NCI-H2081 (cell line): ENCODE measurements at places on chromosomes 6 and 20.

DNA sequence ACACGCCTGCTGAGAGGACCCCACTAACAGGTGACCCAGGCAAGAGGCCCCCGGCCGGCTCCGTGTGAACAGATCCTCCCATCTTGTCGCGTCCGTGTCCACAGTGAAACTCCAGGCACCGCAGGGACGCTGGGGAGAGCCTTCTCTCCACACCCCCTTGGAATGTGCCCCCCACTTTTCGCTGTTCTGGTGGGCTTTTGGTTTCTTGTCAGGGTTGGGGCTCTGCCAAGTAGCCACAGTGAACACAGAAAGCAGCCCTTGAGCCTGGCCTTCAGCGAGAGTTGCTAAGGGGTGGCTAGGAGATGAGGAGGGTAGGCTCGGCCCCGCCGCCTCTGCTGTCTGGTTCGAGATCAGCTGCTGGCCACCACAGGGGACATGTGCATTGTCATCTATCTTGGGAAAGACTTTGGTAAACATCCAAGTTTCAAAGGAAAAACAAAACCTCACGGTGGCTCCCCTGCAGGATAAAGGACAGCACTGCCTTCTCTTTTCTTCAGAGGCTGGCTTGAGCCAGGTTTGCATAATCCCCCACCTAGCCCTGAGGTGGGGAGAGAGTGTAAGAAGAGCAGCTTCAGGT, 22.7 kb downstream of the SYNDIG1 start:
- no peak for DNase-seq

DNA sequence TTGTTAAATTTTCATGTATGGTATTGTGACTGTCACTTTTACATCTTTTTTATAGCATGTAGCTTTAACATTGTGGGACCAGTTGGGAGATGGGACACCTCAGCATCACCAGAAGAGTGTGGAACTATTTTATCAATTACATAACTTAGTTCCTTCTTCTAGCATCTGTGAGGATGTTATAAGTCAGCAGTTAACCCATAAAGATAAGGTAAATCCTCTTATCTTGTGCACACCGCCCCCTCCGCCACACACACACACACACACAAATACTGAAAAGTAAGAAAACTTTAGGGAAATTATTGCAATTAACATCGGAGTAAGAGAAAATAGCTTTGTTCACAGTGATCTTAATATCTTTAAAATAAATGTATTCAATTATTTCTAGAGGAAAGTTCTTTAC, 60.9 kb downstream of the PGM3 start:
- DNase-seq: no peak

DNA sequence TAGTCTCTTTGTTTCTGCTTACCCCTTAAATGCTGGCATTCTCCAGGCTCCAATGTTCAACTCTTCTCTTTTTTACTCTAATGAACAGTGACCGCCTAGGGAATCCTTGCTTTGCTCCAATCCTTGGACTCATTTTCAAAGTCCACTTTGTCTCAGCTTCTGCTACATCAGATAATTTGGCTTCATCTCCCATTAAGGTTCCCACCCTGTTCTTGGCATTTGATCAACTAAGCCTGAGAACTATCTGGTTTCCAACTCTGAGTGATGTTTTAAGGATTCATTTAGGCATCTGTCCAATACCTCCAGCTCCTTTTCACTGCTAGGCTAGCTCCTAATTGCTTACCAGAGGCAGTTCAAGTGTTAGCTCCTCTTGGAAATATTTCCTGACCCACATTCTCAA, 64.9 kb downstream of the ME1 start:
- DNase-seq: no peak

GRCh38 chr20:45268531-45268930, 14.2 kb upstream of the SLPI start:
- no peak for DNase-seq

DNA sequence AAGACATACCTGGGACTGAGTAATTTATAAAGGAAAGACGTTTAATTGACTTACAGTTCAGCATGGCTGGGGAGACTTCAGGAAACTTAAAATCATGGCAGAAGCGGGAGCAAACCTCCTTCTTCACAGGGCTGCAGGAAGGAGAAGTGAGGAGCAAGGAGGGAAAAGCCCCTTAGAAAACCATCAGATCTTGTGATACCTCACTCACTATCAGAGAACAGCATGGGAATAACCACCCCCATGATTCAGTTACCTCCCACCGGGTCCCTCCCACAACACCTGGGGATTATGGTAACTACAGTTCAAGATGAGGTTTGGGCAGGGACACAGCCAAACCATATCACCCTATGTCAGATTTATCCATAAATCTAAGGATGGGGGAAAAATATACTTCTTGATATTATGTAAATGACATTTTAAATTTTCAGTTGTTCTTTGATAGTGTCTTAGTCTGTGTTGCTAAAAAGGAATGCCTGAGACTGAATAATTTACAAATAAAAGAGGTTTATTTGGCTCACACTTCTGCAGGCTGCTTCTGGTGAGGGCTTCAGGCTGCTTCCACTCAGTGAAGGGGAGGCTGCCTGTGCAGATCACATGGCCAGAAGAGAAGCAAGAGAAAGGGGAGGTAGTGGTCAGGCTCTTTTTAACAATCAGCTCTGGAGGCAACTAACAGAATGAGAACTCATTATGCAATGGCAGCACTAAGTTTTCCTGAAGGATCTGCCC, 1.2 kb upstream of the MCM9 start:
- DNase-seq: no peak

- no peak for DNase-seq
Measured at GRCh38 chr6:79463621-79464050, 73.6 kb downstream of the LCA5 start.

DNA sequence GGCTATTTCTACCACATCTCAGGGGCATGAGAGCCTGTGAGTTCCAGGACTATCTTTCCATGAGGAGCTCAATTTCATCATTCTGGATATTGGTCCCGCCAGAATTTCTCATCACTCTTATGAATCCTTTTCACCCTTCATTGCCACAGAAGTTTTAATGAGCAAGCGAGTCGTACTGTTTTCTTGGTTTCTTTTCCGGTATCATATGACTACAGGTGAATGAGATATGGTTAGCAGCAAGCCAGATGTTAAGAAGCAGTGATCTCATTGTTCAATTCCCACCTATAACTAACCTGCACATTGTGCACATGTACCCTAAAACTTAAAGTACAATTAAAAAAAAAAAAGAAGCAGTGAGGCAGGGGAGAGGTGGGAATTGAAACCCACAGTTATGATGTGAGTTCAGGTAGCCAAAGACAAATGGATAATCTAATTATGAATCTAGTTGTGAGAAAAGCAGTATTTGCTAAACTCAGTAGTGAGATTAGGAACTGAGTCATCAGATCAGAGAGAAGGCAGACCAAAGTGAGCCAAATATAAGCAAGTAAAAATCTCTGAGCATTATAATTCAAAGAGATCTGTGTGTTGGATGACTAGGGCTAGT, 78.0 kb upstream of the ELOVL5 start:
- DNase-seq: no peak

- no peak for DNase-seq
Measured at GRCh38 chr6:138666636-138667035, 106.9 kb upstream of the CCDC28A start.

GRCh38 chr6:4324746-4325145, 189.4 kb upstream of the ECI2 start:
- no peak for DNase-seq

DNA sequence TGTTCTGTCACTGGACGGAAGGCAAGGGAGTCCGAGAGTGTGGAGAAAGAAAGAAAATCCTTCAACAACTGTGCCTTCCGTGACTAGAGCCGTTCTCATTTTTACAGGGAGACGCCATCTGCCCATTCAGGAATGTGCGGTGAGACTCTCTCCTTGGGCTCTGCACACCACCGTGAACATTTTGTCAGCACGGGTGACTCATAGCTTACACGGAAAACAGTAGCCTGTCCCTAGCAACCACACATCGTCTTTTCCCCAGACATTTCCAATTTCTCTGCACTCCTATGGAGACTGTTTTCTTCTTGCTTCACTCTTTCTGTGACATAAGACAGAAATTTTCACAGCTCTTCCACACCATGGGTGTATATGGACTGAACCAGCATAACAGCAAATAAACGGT, 55.1 kb downstream of the TBXT start:
- no peak for DNase-seq

GRCh38 chr20:10541668-10542411, 106.7 kb downstream of the SLX4IP start:
- DNase-seq: peak; percentile 78

DNA sequence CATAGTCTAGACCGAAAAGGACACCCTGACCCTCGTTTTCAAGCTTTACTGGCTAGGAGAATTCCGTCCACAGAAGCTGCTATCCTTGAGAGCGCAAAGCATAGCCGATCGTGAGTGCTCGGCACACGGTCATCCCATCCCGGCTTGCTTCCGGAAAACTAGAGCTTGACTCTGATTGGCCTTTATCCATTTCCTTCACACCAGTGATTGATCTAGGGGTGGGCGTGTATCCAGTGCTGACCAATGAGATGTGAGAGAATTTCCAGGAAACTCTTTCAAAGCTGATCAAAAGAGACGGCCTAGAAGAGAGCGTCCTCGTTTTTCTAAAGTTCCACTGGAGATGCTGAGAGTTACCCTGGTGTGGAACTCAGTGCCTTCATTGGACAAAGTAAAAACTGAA, 41.0 kb upstream of the NFATC2 start:
- DNase-seq: peak; percentile 89

- peak; percentile 6 for DNase-seq
Measured at GRCh38 chr6:39850736-39851297, 58.6 kb downstream of the DAAM2 start.

GRCh38 chr6:52407467-52407866, 12.7 kb upstream of the EFHC1 start:
- DNase-seq: peak; percentile 52

DNA sequence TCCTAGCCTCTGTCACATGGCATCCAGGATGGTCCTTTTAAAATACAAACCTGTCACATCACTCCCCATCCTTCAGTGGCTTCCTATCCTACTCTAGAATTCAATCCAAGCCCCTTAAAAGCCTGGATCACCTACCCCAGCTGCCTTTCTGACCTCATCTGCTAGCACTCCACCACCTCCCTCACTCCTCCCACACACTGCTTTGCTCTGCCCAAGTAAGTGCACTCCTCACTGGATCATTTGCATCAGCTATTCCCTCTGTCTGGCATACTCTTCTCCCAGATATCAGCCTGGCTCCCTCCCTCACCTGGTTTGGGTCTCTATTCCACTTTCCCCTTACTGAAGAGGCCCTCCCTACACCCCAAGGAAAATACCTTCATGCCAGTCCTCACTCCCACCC, 10.5 kb downstream of the C6orf136 start:
- no peak for DNase-seq

- DNase-seq: peak; percentile 32
Measured at GRCh38 chr6:139369568-139370282, 4.7 kb downstream of the CITED2 start.

DNA sequence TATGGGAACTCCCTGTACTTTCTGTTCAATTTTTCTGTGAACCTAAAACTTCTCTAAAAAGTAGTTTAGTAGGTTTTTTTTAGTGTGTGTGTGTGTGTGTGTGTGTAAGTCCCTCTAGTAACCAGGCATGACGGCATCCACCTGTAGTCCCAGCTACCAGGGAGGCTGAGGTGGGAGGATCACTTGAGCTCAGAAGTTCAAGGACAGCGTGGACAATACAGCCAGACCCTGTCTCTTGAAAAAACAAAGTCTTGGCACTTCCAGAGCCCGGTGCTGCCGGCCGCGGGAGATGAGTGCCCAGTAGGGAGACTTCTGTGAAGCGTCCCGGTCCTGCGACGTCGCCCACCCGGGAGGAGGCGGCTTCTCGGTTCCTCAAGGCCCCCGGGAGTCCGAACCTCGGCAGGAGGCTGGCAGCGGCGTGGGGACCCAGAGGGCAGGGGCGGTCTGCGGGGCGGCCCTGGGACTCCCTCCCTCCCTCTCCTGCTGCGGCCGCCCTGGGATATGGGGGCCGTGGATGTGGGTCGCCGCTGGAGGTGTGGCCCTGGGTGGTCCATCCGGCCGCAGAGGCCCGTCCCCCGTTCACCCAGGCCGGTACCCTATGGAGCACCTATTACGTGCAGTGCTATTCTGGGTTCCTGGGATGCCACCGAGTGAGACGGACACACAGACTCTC, 78.0 kb upstream of the SIRPG start:
- no peak for DNase-seq

GRCh38 chr6:11066505-11067347, 22.6 kb upstream of the ELOVL2 start:
- no peak for DNase-seq

DNA sequence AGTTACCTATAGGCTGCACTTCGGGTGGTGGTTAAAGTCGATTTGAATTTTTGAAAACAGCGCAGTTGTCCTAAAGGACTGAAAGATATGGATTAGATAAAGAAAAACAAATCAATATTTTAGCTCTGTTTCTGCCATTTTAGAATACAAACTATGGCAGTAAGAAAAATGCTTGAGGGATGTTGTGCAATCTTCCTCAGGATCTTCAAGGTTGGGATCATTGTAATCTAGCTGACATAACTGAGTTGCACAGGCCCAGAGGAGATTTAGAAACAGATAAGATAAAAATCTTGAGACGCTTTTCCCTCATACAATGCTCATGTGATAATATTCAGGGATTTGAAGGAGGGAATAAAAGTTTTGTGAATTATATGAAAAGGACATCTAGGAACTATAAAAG, 926 bp downstream of the PEX3 start:
- no peak for DNase-seq

GRCh38 chr6:154268486-154268885, 88.1 kb downstream of the IPCEF1 start:
- DNase-seq: no peak

DNA sequence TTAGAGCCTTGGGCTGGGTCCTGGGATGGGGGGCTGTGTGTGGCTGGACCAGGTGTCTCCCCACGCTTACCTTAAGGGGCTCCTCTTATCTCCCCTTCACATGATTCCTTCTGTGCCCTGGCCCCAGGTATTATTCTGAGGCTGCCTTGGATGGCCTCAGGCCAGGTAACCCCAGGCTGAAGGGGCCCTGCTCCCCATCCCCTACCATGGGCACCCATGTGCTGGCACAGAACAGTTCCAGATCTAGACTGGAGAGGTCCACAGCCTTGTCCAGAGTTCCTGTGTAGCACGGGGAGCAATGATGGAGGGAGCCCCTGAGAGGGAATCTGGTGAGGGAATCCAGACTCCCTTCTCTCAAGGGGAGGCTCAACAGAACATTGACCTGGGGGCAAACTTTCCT, 32.1 kb downstream of the MOCS1 start:
- no peak for DNase-seq

DNA sequence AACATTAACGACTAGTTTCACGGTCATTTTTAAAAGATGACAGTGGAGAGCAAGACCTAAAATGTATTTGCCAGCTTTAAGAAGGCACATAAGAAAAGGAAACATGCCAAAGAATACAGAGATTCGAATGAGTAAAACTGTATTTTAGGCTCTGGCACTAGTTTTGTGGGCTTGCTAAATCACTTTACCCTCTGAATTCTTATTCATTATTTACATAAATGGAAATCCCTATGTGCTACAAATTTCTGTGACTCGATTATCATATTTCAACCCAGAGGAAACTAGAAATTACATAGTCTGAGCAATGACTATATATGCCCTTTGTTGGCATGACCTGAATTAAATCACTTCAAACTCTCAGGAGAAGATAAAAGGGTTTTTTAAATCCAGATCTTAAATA, 441.7 kb upstream of the RNF217 start:
- no peak for DNase-seq

GRCh38 chr6:35036059-35036827, 104.9 kb downstream of the TCP11 start:
- DNase-seq: no peak
